ENCODE measurements at places on chromosomes 11 and 22. TPM values are rescaled to one million over a fixed set of nuclear protein-coding genes. Genes with fewer than 3 reads are reported as not detected.

Gene CATSPERZ
- 0.52 TPM for total RNA-seq

GRCh38 chr22:44500599-44500998 lies 2.6 kb upstream of the RTL6 start:
- no peak for DNase-seq

Gene TP53I11
- total RNA-seq, result 17.5 TPM

Gene WBP2NL
- total RNA-seq, result not detected

Gene PKP3
- 0.18 TPM for total RNA-seq

GRCh38 chr11:19519912-19520641 lies 192.6 kb upstream of the NAV2 start:
- DNase-seq, result no peak

Data from activated CD8-positive, alpha-beta T cell treated with anti-CD3 and anti-CD28 coated beads for 36 hours (primary cell).